ENCODE measurements at places on chromosomes 6 and 20.

- DNase-seq: no peak
Measured at GRCh38 chr6:114936080-114936479, 593.3 kb upstream of the HS3ST5 start.

DNA sequence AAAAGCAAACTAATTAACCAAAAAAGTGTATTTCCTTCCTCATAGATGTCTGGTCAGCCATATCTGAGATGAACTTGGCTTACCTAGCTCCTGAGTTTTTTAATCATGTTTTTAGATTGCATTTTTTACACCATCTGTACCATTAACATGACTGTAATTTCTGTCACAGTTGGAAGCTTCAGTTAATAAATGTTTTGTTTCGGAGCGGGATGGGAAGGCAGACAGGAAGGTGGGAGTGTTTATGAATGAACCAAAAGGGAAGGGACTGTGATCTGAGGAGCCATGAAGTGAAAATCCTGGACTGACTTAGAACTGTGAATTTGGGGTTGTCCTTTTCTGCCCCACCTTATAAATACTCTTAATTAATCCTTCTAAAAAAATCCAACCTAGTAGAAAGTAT lies 445.6 kb upstream of the SOX4 start:
- no peak for DNase-seq

DNA sequence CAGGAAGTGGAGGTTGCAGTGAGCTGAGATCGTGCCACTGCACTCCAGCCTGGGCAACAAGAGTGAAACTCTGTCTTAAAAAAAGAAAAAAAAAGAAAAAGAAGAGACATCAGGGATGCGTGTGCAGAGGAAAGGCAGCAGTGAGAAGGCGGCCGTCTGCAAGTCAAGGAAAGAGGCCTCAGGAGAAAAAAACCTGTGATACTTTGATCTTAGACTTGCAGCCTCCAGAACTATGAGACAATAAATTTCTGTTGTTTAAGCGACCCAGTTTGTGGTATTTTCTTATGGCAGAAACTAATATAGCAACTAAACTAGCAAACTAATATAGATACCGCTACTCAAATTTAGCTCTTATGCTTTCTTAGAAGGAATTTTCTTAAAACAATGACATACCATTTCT lies 36.1 kb downstream of the FGD2 start:
- DNase-seq: no peak

- DNase-seq: no peak
Measured at GRCh38 chr20:34703424-34704176, 544 bp upstream of the TP53INP2 start.

GRCh38 chr6:6686176-6686575 lies 97.7 kb downstream of the LY86 start:
- DNase-seq: no peak

Data from GM20000 (cell line).